ENCODE measurements at places on chromosomes 6 and 20.

- DNase-seq = no peak
Measured at GRCh38 chr20:1800777-1801176, 94.4 kb upstream of the SIRPA start.

- no peak for DNase-seq
Measured at GRCh38 chr6:121896771-121897170, 461.3 kb downstream of the GJA1 start.

DNA sequence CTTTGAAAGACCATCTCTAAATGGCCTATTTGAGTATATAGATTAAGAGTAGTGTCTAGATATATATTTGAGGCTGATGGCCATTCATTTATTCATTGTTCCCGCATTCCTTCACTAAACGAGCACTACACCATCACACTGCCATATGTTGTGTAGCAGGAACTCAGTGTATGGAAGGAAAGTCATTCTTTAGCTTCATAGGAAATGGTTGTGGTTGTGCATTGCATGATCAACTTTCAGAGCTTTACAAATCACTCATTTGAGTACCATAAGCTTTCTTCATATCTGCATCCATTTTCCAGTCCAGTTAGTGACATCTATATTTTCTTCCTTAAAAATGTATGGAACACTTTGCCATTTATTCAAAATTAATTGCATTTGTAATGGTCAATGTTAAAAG, 97.9 kb downstream of the ARID1B start:
- no peak for DNase-seq

DNA sequence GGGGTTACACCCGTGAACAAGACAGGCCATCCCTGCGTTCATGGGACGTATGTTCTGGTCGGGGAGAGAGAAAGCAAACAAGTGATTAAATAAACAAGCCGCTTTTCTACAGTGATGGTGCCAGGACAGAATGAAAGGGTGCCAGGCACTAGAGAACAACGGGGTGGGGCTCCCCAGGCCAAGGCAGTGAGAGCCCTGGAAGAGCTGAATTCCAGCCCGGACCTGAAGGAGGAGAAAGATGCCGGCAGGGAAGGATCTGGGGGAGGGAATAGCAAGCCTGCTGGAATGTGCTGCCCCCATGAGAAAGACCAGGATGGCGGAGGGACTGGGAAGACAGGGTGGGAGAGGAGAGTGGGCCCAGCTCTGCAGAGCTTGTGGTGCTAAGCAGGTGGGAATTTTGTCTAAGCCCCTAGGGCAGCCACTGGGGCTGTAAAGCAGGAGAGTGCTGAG, 7.5 kb downstream of the SNAI1 start:
- no peak for DNase-seq

- DNase-seq = no peak
Measured at GRCh38 chr6:56790414-56790813, 147.7 kb upstream of the DST start.

DNA sequence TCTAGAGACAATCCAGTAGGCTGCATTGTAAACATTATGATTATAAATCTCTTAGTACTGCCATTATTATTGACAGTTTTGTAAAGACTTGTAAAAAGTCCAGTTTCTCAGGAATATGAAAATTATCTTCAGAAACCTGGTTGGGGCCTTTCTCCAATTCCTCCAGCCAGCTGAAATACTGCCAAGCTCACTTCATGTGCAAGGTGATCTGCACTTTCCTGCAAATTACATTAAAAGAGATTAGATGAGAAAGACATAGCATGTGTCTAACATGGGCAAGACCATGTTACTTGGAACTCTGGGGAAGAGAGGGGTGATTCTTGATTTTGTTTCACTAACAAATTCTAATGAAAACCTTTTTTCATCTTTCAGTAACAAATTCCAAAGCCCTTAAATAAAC, 24.0 kb downstream of the PGM3 start:
- DNase-seq = no peak
